ENCODE measurements at places on chromosomes 1 and 21. TPM values are rescaled to one million over a fixed set of nuclear protein-coding genes. Genes with fewer than 3 reads are reported as not detected.

- DNase-seq: no peak
These were observed 89.2 kb upstream of the MARK1 start for GRCh38 chr1:220438741-220439140.

SPRR2G gene
- total RNA-seq: not detected

CLEC20A gene
- total RNA-seq: not detected

DNA sequence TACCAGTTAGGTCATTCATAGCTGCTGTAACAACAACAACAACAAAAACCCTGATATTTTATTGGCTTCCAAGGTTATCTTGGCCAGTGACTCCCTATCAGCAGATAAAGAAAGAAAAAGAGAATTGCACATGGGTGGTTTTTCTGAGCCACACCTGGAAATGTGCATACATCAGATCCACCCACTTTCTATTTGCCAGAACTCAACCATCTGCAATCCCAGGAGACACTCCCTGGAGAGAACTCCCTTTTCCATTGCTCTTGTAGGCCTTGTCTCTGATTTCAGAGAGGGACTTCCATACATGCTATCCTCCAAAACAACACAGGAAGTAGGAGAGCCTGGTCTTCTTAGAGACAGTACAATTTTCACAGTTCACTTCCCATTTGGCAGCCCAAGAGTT lies 74.9 kb upstream of the ZC3H11B start:
- no peak for DNase-seq

DNA sequence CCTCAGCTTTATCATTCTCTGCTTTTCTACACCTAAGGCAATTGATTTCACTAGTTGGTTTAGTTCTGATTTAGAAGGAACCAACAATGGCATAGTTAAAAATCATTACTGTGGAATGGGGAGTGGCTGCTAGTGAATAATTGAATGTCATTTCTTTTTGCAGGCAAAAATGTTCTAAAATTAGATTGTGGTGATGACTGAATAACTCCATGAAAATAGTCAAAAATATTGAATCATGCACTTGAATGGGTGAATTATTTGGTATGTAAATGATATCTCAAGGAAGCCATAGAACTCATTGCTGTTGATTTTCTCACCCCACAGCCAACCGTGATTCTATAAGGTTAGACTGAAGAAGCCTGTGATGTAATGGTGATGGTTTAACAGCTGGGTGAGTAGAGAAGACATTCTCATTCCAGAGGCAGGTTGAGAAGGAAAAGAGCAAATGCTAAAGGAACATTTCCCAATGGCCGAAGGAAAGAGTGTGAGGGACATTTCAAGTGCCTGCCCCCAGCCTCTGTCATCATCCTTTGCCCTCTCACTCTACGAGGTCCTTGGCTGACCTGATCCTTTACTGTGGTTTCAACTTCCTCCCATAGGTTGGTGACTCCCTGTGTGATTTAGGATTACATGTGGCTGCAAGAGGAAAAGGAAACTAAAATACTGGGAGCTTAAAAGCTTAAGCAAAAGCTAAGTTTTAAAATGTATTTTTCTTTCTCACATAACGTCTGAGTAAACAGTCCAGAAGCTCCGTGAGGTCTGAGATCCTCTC lies 12.5 kb downstream of the OVAAL start:
- no peak for DNase-seq

TMCC2 gene
- total RNA-seq: 7.7 TPM

GRCh38 chr21:46455575-46456385 lies 2.9 kb upstream of the DIP2A start:
- DNase-seq: no peak

GRCh38 chr21:44618504-44618903 lies 6.6 kb downstream of the KRTAP10-8 start:
- DNase-seq: no peak

DNA sequence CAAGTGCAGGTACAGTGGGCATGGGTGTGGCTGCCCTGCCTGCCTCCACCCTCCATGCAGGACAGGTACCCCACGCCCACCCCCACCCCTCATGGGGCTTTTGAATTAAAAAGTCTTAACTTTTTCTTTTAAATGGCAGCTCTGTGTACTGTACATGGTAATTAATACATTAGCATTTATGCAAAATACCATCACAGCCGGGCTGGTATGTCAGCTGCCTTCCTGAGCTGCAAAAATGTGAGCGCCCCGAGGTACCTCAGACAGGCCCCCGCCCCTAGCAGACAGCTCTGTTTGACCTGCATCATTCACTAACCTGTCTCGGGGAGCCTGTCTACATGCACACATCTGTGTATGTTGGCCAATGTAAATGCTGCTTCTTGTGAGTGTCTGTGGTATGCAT lies 42.2 kb upstream of the POU3F1 start:
- no peak for DNase-seq

DNA sequence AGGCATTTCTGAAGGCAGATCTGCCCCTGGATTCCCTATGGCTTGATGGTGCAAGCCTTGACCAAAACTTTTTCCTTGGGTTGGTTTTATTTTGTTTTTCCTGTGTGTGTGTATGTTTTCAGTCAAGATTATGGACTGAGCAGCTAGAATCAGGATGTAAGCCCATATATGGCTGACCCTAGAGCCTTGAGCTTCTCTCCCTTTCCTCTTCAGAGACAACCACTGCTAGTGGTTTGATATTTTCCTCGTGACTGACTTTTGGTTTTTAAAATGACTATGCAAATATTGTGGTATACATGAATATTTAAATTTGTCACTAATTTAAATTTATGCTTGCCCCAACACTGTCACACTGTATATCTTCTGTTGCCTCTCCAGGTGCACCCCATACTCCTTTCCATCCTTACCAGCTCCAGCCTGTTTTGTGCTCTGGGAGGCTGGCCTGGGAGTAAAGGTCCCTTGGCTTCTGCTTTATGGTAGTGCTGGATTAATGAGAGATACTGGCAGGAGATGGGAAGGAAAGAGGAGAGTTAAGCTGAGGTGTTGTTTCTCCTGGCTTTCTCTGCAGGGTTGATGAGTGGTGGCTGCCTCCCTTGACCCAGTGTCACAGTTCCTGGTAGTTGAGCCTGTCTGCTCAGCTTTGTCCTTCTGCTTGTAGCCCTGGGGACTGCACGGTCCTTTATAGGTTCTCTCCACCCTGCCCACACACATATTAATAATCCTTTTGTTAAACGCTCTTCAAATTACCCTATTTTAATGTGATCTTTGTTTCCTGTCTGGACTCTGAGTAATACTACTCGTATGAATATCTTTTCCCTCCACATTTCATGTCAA lies 44.4 kb downstream of the RWDD3 start:
- no peak for DNase-seq

TPTE gene
- not detected for total RNA-seq

SPRR2E gene
- total RNA-seq: not detected

DNA sequence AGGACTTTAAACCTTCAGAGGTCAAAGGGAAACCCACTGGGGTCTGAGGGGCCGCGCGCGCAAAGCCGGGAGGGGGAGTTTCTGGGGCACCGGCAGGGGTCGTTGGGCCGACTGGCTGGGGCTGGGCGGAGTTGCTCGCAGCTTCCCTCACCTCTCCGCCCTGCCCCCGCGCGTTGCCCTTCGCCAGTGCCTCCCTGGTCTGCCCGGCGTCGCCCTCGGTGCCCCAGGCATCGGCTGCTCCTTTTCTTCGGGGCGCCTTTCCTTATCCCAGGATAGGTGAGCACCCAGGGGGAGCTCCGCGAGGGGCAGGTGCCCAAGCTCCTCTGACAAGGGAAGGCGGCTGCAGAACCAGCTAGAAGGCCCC lies 390 bp upstream of the NGF start:
- no peak for DNase-seq

DNA sequence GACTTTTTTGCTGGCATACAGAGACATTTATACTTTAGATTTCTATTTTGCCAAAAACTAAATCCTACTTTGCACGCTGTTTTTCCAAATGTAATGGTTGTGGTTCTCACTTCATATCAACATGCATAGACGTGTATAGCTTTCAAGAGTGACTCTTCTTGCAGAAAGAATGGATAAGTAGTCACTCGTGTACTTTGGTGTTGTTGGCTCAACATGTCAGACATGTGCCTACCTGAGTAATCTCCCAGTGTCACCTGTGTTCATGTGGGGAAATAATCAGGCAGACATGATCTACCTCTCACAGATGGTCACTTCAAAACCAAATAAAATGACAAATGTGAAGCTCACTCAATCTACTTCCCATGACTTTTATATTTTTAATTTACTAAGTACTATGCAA lies 73.1 kb downstream of the GPR88 start:
- no peak for DNase-seq

TBX15 gene
- not detected for total RNA-seq

C1QTNF12 gene
- total RNA-seq: not detected

- DNase-seq: no peak
These were observed 46.4 kb downstream of the ABCG1 start for GRCh38 chr21:42265231-42265812.

RNU1-2 gene
- not detected for total RNA-seq

GRCh38 chr1:23188434-23188884 lies 19.8 kb upstream of the LUZP1 start:
- no peak for DNase-seq

SPRR2A gene
- not detected for total RNA-seq

Data from Caki2 (cell line).